Adrenal gland (tissue), 19 donors: ENCODE measurements at places on chromosomes 3 and 15. TPM values are rescaled to one million over a fixed set of nuclear protein-coding genes. Genes with fewer than 3 reads are reported as not detected.

ADIPOQ gene
- total RNA-seq = 3.7 TPM

ONECUT1 gene
- total RNA-seq = not detected

MESP1 gene
- 7.1 TPM for total RNA-seq

PPP1R14D gene
- not detected for total RNA-seq

RBPMS2 gene
- 5.7 TPM for total RNA-seq

DNA sequence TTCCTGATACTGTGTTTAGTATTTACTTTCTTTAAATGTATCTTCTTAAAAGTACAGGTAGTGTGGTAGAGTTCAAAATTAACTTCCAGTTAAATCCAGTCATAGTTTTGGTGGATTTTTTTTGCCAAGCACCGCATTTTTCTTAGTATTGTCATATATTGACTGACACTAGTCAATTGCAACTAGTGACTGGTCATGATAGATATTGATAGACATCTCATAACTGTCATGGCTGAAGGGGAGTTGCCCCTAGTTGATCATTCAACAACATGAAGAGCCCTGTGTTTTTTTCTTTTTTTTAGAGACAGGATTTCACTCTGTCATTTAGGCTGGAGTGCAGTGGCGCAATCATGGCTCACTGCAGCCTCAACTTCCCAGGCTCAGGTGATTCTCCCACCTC lies 22.1 kb downstream of the RAB8B start:
- no peaks in the 10 kb centered on the region for H3K27me3 ChIP-seq
- H3K4me1 ChIP-seq = peaks cover 42% of the 10 kb centered on the region
- no peak for DNase-seq

DNA sequence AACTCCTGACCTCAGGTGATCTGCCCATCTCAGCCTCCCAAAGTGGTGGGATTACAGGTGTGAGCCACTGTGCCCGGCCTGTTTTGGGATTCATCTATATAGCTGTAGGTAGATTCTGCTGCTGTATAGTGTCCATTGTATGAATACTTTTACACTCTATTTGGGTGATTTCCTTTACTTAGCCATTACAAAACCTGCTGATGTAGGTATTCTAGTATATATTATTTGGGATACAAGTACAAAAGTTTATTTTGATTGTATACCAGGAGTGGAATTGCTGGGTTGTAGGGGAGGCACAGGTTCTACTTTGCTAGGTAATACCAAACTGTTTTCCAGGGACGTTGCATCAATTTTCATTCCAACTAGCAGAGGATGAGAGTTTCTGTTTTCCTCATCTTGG lies 9.5 kb upstream of the OXSR1 start:
- H3K4me3 ChIP-seq = no peak overlapping the region
- no peak overlapping the region for H3K27ac ChIP-seq
- no peak for DNase-seq
- no peaks in the 10 kb centered on the region for H3K4me1 ChIP-seq

DNA sequence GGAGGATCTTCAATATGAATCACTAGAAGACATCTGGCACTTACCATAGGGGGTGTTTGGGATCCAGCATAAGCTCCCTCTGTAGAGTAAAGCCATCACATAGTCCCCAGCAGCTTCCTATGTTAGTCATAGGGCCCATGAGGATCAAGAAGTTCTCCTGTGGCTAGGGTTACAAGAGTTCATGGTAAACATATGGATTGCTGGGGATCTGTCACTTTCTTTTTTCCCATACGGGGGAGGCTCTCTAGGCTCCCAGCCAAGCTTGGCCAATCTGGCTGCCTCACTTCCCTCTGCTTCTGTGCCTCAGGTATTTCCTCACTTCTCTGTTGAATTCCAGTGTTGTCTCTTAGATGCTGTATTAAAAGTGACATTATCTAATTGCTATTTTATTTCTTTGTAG lies 597.9 kb downstream of the PDCD6IP start:
- no peak overlapping the region for H3K4me3 ChIP-seq
- no peak overlapping the region for H3K27ac ChIP-seq
- no peaks in the 10 kb centered on the region for H3K36me3 ChIP-seq
- no peak for DNase-seq

DNA sequence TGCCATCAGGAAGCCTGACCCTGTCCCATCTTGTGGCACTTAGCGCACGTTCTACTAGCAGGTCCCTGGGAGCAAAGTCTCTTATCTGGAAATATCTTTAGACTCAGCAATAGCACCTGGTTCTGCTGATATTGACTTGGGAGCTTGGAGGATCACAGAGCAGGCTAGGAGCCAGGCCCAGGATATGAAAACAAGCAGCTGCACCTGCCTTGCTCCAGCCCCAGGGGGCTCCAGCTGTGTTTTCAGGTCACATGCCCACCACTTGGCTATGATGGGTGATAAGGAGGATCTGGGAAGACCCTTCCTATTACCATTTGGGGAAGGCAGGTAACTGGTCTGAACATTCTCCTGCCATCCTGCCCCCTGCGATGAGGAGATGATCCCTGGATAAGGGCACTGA lies 87.8 kb downstream of the C3orf70 start:
- H3K4me3 ChIP-seq = no peak overlapping the region
- no peaks in the 10 kb centered on the region for H3K27me3 ChIP-seq
- DNase-seq = no peak
- H3K27ac ChIP-seq = no peak overlapping the region
- H3K4me1 ChIP-seq = no peaks in the 10 kb centered on the region
- no peaks in the 10 kb centered on the region for H3K36me3 ChIP-seq

DNA sequence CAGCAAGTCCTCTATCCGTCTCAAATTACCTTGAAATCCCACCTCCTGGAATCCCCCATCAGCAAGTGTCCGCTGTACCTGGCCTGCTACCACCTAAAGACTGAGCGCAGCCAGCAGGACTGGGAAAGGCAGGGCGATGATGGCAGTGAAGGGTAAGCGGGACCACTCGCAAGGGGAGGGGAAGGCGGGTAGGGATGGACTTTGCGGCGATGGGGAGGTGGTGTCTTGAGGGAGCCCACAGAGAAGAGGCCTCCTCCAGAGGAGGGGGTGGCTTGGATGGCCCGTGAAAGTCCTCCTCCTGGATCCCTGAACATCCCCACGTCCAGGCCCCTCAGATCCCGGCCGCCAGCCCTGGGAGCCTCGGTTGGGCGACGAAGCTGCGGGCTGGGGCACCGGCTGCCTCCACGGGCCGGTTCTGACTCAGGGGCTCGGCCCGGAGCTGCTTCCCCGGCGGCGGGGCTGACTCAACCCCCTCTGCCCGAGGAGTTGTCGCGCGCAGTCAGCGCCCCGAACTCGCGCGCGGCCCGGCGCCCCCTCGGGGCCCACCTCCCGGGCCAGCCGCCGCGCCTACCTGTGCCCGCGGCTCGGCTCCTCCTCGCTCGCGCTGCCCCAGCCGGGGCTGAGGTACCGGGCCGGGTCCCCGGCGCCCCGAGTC lies 512 bp downstream of the LARP6 start:
- no peak overlapping the region for H3K4me3 ChIP-seq
- peaks cover 4% of the 10 kb centered on the region for H3K4me1 ChIP-seq
- peak overlapping the region; percentile 49 for H3K27ac ChIP-seq
- DNase-seq = peak; percentile 49
- H3K36me3 ChIP-seq = no peaks in the 10 kb centered on the region
- no peaks in the 10 kb centered on the region for H3K27me3 ChIP-seq

DNA sequence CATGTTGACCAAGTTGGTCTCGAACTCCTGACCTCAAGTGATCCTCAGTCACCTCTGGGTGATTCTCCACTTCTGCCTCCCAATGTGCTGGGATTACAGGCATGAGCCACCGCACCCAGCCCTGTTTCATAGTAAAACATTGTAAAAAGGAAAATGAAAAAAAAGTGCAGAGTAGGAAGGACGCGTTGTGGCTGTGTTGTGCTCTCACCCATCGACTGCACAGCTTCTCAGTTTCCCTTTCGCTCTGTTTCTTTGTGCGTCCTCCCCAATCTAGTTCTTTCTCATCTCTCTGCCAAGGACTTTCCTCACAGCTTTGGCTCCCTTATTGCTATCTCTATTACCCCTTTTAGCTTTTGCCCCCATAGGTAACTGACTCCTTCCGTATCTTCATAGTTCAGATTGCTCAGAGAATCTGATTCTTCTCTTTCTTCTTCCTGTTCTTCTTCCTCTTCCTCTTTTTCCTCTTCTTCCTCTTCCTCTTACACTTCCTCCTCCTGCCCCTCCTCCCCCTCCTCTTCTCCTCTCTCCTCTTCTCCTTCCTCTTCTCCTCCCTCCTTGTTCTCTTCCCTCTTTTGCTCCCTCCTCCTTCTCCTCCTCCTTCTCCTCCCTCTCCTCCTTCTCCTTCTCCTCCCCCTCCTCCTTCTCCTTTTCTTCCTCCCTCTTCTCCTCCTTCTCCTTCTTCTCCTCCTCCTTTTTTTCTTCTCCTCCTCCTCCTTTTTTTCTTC lies 81.1 kb upstream of the VGLL4 start:
- no peaks in the 10 kb centered on the region for H3K27me3 ChIP-seq
- H3K27ac ChIP-seq = no peak overlapping the region
- no peaks in the 10 kb centered on the region for H3K4me1 ChIP-seq
- H3K36me3 ChIP-seq = no peaks in the 10 kb centered on the region
- no peak for DNase-seq

DNA sequence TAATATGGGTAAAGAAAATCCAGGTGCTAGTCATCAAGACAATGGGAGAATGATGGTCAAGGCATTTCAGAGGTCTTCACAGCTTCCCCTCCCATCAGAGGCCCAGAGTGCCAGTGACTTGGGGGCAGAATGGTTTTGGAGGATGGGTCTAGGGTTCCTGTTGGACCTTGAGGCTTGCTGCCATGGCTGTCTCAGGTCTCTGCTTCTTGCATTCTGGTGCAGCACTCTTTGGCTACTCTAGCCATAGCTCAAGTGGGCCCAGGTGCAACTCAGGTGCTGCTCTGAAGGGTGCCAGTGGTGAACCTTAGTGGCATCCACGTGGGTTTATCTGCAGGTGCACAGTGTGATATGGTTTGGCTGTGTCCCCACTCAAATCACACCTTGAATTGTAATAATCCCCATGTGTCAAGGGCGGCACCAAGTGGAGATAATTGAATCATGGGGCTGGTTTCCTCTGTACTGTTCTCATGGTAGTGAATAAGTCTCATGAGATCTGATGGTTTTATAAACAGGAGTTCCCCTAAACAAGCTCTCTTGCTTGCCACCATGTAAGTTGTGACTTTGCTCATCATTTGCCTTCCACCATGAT lies 48.5 kb upstream of the PEX5L start:
- H3K36me3 ChIP-seq = no peaks in the 10 kb centered on the region
- H3K4me3 ChIP-seq = no peak overlapping the region
- no peaks in the 10 kb centered on the region for H3K4me1 ChIP-seq

GRCh38 chr3:171373711-171374110 lies 86.5 kb downstream of the TNIK start:
- no peak overlapping the region for H3K27ac ChIP-seq
- H3K4me3 ChIP-seq = no peak overlapping the region
- no peaks in the 10 kb centered on the region for H3K27me3 ChIP-seq
- H3K4me1 ChIP-seq = peaks cover 3% of the 10 kb centered on the region
- no peaks in the 10 kb centered on the region for H3K36me3 ChIP-seq
- no peak for DNase-seq

- no peaks in the 10 kb centered on the region for H3K36me3 ChIP-seq
- no peaks in the 10 kb centered on the region for H3K4me1 ChIP-seq
- H3K27ac ChIP-seq = no peak overlapping the region
- no peaks in the 10 kb centered on the region for H3K27me3 ChIP-seq
- DNase-seq = peak; percentile 52
These were observed 87.4 kb upstream of the ADAMTS17 start for GRCh38 chr15:100429116-100429728.

GRCh38 chr15:41018534-41018933 lies 65.3 kb downstream of the CHAC1 start:
- no peak overlapping the region for H3K27ac ChIP-seq
- no peaks in the 10 kb centered on the region for H3K36me3 ChIP-seq
- H3K27me3 ChIP-seq = no peaks in the 10 kb centered on the region
- no peak overlapping the region for H3K4me3 ChIP-seq

- H3K27me3 ChIP-seq = no peaks in the 10 kb centered on the region
- H3K36me3 ChIP-seq = no peaks in the 10 kb centered on the region
- H3K27ac ChIP-seq = no peak overlapping the region
- DNase-seq = no peak
- H3K4me3 ChIP-seq = no peak overlapping the region
- peaks cover 9% of the 10 kb centered on the region for H3K4me1 ChIP-seq
These were observed 334.8 kb downstream of the ERC2 start for GRCh38 chr3:56133423-56133822.

DNA sequence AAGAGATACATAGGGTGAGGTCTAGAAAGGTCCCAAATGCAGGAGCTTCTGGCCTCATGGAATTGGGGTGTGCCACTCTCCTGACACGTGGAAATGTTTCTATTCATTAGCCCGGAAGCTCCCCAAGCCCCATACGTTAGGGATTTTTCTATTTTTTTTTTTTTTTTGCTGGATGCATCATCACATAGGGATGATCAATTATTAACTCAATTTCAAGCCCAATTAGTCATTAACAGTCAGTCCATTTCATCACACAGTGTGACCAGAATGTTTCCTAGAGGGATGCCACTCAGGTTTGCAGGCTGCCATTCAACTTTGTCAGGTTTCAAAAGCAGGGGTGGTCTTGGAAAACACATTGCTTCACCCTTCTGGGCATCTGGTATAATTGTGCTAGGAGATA lies 40.7 kb upstream of the MKRN3 start:
- H3K27ac ChIP-seq = no peak overlapping the region
- H3K4me1 ChIP-seq = no peaks in the 10 kb centered on the region
- no peak for DNase-seq

DNA sequence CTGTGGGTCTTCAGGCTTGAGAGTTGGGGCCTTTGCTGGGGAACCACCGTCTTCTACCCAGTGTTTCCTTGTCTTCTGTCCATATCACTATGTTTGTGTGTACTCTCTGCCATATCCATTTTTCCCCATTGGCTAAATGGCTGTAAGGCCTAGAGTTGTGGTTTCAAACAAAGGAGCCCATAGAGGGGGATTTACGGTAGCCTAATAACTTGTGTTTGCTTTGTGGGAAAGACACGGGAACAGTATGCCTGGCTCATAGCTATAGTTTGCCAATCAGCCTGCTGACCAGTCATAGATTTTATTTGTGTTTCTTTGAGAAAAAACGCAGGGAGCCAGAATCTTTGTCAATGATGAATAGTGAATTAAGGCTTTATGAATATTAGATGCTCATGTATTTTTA lies 554.8 kb downstream of the NAALADL2 start:
- H3K4me3 ChIP-seq = no peak overlapping the region
- no peak for DNase-seq
- H3K27me3 ChIP-seq = no peaks in the 10 kb centered on the region
- H3K4me1 ChIP-seq = no peaks in the 10 kb centered on the region
- no peak overlapping the region for H3K27ac ChIP-seq

DNA sequence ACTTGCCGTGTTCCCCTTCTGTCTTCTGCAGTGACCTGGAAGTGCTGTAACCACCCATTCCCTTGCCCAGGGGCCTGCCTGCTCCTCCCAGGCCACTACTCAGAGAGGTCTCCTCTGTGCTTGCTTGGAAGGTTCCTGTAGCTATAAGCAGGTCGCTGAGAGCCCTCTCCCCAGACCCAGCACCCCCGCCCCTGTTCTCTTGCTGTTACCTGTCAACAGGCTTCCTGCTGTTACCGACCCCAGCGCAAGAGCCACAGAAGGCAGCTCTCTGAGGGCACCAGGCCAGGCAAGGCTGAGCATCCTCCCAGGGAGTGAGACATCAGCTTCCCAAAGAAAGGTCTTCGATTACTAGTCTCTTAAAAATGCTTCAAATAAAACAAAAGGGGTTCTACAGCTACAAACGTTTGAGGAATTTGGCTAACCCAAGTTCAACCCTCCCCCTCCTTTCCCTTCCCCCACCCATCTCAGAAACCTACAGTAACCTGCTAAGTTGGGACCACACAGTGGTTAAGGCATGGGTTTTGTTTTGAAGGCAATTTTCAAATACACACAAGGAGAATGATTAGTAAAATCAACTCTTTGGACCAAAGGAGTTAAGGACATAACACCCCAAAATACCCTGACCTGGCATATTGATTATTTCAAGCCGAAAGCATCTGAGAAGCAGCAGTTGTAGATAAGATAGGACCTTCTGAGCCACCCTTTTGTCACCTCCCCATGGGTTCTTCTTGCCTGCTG lies 74.9 kb upstream of the MFGE8 start:
- no peaks in the 10 kb centered on the region for H3K27me3 ChIP-seq
- DNase-seq = no peak
- no peak overlapping the region for H3K27ac ChIP-seq
- H3K4me1 ChIP-seq = no peaks in the 10 kb centered on the region
- H3K36me3 ChIP-seq = no peaks in the 10 kb centered on the region
